ENCODE measurements at places on chromosomes 3 and 15.

DNA sequence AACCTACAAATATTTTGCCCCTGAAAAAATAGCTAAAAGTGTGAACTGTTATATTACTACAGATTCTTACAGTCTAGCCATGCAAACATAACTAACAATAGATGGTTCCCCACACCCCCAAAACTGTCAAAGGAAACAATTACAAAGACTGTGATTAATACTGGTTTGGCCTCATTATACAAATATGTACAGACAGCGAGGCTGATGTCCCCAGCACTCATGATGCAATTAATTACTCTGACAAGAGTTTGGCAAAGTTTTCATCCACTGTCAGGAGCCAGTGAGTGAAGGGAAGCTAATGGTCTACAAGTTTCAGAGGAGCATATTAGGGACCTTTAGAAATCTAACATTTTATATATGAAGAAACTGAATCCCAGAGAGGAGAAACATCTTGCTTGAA is 61.0 kb downstream of the HMG20A start:
- DNase-seq = no peak

DNA sequence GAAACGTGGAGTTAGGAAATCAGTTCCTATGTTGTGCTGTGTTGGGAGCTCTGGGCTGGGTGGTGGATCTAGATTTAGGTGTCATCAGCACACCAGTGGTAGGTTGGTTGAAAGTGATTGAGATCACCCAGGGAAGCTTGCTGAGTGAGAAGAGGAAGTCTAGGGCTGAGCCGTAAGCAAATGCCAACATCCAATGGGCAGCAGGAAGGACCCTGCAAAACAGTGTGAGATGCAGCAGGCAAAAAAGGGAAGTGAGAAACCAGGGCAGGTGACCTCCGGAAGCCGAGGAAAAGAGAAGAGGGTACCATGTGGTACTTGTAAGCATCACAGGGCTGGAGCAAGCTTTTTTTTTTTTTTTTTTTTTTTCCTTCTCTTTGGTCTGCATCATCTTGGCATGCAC is 15.9 kb upstream of the COPG1 start:
- DNase-seq = no peak

GRCh38 chr3:113274425-113275257 is 63.3 kb downstream of the BOC start:
- DNase-seq = no peak

GRCh38 chr15:66674756-66675155 is 27.3 kb upstream of the SMAD6 start:
- DNase-seq = no peak

GRCh38 chr3:18124501-18124900 is 300.6 kb downstream of the SATB1 start:
- DNase-seq = no peak

DNA sequence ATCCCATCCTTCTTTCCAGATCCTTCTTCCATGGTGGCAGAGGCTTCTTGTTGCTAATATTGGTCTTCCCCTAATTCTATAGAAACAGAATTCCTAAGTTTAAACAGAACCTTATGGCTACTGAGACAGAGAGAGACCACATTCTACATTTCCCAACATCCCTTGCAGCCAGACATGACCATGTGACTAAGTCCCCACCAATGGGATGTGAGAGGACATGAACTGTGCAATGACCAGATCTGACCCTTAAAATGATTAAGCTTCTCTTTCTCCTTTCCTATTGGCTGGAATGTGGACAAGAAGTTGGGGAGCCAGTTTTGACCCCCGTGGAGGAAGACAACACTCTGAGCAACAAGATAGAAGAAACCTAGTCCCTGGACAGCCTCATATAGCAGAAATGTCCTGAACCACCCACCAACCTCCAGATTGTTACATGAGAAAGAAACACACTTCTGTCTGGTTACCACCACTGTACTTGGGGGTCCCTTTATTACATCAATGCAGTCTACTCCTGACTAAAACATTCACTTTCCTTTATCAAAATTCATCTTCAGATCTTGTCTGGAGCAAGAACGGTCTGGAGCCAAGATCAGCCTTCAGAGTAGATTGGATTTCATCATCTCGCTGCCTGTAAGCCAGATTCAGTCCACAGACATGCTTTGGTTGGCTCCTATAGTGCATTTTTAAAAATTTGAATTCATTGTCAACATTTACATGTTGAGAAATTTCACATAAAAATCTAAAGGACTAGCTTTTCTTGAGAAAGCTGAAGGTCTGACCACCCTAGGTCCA is 183.9 kb downstream of the SHQ1 start:
- no peak for DNase-seq

DNA sequence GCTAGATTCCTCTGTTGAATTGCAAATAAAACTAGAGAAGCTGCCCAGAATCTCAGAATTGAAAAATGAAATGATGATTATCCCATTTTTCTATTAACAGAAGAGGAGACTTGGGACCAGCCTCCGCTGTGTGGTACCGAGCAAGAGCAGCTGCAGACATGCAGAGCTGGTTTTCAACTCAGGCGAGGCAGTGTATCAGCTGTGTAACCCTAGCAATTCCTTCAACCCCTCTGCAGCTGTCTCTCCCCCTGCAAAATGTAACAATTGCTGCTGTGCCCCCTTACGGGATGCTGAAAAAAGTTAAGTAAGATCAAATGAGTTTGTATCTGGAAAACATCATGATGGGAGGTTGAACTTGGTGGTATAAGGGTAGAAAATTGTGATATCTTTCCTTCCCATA is 98.5 kb upstream of the C3orf80 start:
- no peak for DNase-seq

- DNase-seq = no peak
Observed at GRCh38 chr3:49131040-49131439, 1.8 kb downstream of the LAMB2 start.

DNA sequence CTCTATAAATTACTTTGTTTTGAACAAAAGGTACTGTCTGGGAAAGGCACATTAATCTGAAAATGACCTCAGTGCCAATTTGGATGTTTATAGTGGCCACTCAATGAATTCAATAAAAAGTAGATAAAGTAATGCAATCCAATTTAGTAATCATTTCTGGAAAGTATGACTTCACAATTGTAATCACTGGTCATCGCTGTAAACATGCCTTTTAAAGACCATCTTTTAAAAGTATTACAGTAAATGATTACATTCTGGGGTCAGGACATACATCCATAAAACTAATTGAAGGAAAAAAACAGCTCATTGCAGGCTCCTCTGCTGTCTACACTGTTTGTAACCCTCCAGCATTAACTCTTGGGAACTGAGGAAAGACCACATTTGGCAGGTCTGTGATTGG is 43.2 kb downstream of the HRH1 start:
- DNase-seq = no peak

- no peak for DNase-seq
Observed at GRCh38 chr3:165254812-165255211, 58.6 kb upstream of the SLITRK3 start.

DNA sequence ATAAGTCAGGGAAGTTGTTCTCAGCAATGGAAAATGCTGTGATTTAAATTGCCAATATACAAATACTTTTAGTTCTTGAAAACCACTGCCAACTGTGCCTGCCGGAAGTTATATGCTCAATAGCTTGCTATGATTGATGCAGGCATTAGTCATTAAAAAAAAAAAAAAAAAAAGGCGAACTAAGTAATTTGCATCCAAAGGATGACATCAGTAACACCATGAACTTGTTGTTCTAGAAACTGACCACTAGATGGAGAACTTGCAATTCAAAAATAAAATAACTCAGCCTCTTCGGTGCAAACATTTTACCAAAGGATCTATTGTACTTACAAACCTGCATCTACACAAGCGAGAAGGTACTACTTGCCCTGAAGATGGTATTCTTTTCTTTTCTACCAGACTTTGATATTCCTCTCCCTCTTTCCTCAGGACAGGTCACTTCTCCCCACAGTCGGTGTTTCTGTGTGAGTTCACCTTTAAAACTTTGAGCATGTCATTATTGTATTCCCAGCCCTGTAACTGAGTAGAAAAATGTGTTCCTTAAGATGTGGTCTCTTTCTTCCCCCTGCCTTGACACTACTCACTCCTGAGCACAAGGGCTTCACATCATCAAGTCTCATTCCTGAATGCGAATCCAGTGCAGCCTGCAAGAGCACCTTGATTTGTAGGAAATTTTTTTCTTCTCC is 115.0 kb upstream of the VEPH1 start:
- no peak for DNase-seq

- no peak for DNase-seq
Observed at GRCh38 chr3:188003188-188004171, 150.5 kb upstream of the LPP start.

DNA sequence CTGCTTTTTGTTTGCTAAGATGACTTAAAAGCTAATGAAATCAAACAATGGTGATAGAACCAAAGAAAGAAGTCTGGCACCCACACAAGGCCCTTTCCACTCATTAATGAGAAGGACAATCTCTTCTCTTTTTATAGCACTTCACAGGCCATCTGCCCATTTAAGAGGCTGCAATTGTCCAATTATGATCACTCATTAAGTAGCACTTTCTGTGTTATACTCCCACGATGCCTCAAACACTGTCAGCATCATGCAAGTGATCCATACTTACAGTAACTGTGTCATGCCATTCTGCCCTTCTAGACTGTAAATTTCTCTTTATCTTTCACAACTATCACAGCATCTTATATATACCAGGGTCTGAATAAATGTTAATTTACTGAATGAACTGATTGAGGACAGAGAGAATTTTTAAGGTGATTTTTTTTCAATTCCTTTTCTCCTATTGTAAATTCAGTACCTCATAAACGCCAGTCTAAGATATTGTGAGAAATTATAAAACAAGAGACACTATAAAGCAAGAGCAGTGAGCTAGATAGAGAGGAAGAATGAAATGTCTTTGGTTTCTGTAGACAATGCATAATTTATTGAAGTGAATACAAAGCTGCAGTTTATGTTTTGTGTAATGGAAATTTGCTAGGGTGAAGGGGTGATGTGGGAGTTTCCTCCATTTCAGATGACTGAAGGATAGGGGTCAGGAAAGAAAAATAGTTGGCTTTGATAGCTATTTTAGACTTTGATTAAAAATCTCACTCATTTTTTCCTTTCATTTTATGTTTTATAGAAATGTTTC is 17.3 kb downstream of the CD200 start:
- no peak for DNase-seq

GRCh38 chr3:23829242-23829934 is 23.6 kb downstream of the UBE2E1 start:
- no peak for DNase-seq

DNA sequence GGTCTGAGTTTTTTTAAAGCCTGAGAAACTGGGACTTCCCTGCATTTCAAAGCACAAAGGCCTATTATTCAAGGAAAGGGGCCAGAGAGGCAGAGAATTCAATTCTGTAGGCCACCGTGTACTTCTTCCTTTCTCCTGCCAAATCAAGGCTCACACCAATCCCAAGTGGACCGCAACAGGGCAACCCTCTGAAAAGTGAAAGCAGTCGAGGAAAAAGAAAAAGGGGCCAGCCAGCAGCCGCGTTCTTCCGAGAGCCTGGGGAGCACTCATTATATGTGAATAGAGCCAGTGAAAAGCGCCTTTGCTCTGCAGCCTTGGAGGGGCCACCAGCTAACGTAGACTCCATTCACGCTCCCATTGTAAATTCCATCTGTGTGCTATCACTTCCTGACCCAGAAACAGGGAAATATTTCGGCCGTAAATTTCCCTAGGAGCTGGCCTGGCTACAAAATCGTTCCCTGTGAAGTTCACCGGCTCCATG is 45.9 kb upstream of the THUMPD3 start:
- DNase-seq = no peak

GRCh38 chr15:67472957-67473356 is 48.0 kb upstream of the C15orf61 start:
- no peak for DNase-seq

- no peak for DNase-seq
Observed at GRCh38 chr3:87997298-87997697, 61.5 kb downstream of the CGGBP1 start.

DNA sequence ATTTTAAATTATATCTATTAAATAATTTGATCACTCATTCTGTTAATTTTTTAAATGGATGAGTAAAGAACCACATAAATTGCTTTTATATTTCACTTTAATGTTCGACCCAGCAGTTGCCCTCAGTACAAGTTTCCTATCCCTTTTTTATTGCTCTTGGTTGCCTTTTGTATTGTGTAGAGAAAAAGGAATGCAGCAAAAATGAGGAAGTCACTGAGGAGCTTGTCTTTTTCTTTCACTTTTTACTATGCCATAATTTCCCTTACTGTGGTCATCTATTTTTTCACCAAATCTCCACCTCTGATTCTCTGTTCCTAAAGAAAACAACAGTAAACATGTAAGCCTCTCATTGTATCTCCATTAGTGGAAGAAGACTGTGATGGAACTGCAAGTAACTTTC is 122.7 kb downstream of the B3GALNT1 start:
- no peak for DNase-seq

DNA sequence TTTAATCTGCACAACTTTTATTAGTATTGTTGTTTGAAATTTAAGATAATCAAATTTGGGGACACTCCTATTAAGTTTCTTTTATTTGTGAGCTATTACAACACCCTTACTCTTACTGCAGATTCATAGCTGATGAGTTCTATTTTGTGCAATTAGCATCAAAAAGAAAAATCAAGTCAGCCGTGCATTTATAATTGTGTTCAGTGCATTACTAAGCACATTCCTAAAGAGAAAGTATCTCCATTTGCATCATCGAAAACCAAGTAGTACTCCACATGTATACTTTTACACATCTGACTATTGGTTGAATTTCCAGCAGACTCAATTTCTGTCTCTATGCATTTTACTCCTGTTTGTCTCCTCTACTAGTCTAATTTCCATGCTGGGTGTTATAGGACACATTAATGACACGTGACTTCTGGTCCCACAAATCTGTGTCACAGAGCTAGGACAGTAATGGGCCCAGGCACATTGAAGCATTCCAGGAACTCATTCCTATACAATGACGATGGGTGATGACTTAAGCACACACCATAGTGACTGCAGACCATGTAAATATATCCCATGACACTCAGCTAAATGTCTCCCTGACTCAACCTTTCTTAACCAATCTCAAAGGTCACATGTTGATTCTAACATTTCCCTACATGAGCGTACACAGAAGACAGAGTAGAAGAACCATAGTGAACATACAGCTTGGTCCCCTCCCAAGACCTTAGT is 477.5 kb downstream of the LPP start:
- no peak for DNase-seq

Data from mesothelial cell of epicardium (in vitro differentiated cells).